ENCODE measurements at places on chromosomes 5 and 9.

DNA sequence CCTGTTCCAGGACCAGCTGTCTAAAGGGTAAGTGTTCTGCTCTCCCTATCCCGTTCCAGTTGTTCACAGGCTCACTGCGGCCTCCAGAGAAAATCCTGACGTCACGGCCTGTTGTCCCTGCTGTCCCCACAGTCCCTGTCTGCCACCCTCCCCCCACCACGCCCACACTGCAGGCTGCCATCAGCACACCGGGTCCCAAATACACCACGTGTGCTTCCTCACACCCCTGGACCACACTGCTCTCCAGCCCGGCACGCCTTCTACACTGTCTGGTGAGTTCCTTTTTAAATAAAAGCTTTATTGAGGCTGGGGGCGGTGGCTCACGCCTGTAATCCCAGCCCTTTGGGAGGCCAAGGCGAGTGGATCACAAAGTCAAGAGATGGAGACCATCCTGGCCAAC, 88.3 kb upstream of the RUFY1 start:
- DNase-seq, result no peak

DNA sequence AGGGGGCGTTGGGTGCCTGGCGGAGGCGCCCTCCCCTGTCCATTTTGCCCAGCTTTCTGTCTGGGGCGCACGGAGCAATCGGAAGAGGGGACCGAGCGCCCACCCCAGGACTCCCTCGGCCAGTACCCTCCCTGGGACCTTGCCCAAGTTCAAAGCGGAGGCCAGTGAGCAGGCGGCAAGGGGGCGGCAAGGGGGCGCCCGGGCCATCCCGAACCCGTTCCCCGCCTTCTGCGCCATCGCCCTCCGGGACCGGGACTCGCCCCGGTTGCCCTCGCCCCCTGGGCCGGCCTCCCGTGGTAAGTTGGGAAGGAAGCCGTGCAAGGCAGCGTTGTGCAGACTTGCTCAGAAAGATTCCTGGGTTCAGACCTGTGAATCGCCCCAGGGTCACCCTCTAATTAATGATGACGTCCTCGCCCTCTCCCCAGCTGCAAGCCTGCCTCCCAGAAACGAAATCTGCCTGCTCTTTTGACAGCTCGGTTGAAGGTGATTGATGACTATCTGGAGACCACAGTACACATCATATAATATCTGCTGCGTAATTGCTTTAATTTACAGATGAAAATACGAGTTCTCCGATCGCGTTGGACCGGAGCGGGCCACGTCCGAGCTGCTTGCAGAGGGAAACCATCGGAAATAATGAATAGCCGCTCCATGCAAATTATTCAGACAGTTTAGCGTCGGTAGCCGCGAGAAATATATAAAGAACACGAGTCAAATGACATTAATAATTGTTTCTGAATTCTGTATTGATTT, 1.4 kb upstream of the IRX4 start:
- DNase-seq, result no peak

GRCh38 chr5:1511651-1512540, 11.9 kb downstream of the LPCAT1 start:
- no peak for DNase-seq

GRCh38 chr5:52469420-52469819, 318.3 kb upstream of the ITGA1 start:
- peak; percentile 5 for DNase-seq

DNA sequence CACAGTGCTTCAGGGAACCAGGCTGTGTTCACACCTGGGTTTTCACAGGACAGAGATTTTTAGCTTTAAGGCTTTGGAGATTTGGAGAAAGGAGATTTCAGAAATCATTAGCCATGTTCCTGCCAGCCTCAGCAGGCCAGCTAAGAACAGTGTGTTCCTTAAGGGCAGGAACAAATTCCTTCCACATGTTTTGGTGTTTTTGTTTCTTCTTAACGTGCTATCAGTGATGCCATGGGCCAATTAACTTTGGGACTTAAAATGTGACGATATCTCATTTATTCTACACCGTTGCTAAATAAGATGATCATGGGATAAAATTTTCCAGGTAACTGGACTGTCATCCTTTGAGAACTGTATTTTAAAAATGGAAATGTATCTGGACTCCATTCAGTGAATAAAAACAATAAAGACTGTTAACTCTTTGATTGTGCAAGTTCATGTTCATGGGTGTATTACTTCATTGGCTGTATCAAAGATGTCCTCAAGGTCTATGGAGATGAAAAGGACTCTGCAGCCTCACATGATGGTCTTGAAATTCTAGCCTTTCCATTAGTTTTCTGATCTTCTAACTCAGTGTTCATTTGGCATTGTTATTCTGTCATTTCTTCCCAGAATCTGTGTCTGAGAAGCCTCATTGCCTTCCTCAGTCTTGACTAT, 72.3 kb downstream of the ZNF366 start:
- no peak for DNase-seq

GRCh38 chr5:943201-943917, 50.7 kb downstream of the TRIP13 start:
- no peak for DNase-seq

DNA sequence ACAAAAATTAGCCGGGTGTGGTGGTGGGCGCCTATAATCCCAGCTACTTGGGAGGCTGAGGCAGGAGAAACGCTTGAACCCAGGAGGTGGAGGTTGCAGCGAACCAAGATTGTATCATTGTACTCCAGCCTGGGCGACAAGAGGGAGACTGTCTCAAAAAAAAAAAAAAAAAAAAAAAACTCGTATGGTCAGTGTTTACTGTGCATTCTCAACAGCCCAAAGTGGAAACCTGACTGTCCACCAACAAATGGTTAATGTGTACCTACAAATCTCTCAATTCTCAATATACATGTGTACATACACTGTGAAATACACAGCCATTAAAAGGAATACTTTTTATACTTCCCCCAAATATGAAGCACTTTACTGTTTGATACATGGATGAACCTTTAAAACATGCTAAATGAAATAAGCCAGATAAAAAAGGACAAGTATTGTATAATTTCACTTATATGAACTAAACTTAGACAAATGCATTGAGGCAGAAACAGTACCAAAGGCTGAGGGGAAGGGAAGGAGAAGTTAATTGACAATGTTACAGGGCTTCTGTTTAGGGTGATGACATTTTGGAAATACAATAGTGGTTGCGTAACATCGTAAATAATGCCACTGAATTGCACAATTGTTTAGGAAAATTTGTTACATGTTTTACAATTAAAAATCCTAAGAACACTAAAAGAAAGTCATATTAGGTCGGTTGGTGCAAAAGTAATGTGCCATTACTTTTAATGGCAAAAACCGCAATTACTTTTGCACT, 16.5 kb downstream of the DNAJA1 start:
- no peak for DNase-seq

DNA sequence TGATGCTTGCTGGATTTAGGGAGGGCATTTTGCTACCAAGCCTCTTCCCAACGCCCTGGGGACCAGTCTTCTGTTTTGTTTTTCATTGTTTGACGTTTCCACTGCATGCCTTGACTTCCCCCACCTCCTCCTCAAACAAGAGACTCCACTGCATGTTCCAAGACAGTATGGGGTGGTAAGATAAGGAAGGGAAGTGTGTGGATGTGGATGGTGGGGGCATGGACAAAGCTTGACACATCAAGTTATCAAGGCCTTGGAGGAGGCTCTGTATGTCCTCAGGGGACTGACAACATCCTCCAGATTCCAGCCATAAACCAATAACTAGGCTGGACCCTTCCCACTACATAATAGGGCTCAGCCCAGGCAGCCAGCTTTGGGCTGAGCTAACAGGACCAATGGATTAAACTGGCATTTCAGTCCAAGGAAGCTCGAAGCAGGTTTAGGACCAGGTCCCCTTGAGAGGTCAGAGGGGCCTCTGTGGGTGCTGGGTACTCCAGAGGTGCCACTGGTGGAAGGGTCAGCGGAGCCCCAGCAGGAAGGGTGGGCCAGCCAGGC, 23.0 kb downstream of the PCDHGC5 start:
- no peak for DNase-seq

DNA sequence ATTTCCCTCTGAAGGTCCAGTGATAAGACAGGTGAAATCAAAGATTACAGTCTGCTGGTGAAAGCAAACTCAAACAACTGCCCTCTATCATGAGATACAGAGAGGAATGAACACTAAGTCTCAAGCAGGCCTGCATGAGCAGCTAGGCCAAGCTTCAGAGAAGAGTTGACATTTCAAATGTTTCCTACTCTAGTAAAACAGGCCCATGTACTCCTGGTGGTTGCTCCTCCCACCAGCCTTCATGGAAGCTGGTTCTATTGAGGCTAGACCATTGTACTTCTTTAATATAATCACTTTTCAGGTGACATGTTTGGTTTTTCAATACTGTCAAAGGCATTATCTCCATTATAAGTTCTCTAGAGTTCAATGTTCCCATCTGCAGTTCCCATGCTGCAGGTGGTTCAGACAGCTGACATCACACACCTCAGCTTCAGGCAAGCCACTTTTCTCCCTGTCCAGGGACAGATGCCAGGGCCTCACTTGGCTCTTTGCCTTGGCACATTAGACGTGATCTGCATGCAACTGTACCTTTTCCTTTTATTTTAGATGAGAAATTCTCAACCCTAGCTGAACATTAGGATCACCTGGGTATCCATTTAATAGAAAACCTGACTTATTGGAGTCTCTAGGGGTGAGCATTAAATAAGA, 89.8 kb downstream of the PIK3R1 start:
- no peak for DNase-seq

- DNase-seq, result no peak
Measured at GRCh38 chr9:114462791-114463190, 42.5 kb downstream of the WHRN start.

DNA sequence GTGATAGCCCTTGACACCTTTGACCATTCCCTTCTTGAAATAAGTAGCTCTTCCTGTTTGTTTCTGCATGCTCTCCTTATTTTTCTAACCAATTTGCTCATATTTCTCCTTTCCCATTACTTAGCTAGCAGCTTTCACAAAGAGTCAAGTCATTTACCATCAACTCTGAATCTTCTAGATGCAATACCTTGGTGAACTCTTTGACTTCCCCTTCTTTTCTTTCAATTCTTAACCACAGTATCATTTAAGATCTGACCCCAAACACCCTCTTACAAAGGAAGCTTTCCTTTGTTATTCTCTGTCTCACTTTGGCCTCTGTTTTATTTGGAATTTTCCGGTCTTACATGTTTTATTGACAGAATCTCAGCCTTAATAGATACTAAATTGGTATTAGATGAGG, 14.0 kb downstream of the NFX1 start:
- DNase-seq, result no peak

DNA sequence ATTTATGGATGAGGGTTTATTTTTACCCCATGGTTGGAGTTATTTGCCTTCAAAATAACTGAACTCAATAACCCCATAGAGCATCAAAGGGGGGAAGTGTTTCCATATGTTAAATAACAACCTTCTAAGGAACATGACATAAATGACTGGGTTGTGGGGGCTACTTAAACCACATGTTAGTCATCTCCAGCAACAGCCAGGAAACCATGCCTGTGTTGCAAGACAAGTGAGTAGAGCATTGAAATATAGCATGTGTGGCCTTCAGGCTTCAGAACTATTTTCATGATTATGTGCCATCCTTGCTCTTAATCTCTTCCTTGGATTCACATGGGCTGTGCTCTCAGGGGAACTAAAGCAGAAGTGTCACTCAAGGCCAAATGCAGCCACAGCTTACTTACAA, 431.2 kb downstream of the AGTPBP1 start:
- no peak for DNase-seq

DNA sequence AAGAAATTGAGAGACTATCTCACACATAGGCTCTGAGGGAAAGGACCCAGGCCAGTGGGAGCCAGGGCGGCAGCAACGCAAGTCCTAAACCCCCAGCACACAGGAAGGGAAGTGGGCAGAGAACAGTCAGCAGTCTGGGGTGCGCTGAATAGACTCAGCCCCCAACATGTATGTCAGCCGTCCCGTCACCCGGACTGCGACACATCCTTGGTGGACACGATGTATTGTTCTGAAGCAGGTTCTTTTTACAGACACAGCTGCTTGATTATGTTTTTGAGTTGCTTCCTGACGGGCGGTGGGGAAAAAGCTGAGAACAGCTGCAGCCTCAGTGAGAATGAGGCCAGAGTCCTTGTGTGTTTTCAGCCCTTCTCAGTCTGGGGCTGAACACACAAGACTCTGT, 64.1 kb upstream of the CXCL14 start:
- no peak for DNase-seq

GRCh38 chr5:171632616-171633015, 153.0 kb upstream of the SMIM23 start:
- no peak for DNase-seq

DNA sequence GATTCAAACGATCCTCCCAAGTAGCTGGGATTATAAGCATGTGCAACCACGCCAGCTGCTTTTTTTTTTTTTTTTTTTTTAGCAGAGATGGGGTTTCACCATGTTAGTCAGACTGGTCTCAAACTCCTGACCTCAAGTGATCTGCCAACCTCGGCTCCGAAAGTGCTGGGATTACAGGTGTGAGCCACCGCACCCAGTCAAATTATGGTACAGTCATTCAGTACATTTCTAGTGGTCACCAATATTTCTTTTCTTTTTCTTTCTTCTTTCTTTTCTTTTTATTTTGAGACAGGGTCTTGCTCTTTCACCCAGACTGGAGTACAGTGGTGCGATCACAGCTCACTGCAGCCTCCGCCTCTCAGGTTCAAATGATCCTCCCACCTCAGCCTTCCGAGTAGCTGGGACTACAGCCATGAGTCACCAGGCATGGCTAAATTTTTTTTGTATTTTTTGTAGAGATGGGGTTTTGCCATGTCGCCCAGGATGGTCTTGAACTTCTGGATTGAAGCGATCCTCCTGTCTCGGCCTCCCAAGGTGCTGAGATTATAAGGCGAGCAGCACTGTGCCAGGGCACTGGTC, 25.4 kb upstream of the DCP2 start:
- DNase-seq, result no peak

All from stimulated activated CD4-positive, alpha-beta T cell treated with anti-CD3 and anti-CD28 coated beads, Interleukin-4, amount 100 ng/mL, for 4 hours (primary cell).